Thyroid gland (tissue), 4 donors: ENCODE measurements at places on chromosomes 2 and 18. TPM values are rescaled to one million over a fixed set of nuclear protein-coding genes. Genes with fewer than 3 reads are reported as not detected.

- no peak for DNase-seq
- H3K27me3 ChIP-seq, result no peaks in the 10 kb centered on the region
- no peak overlapping the region for H3K27ac ChIP-seq
- H3K36me3 ChIP-seq, result no peaks in the 10 kb centered on the region
- no peak overlapping the region for H3K4me3 ChIP-seq
- peaks cover 26% of the 10 kb centered on the region for H3K4me1 ChIP-seq
Observed at GRCh38 chr2:229901819-229902218, 20.0 kb downstream of the TRIP12 start.

DNA sequence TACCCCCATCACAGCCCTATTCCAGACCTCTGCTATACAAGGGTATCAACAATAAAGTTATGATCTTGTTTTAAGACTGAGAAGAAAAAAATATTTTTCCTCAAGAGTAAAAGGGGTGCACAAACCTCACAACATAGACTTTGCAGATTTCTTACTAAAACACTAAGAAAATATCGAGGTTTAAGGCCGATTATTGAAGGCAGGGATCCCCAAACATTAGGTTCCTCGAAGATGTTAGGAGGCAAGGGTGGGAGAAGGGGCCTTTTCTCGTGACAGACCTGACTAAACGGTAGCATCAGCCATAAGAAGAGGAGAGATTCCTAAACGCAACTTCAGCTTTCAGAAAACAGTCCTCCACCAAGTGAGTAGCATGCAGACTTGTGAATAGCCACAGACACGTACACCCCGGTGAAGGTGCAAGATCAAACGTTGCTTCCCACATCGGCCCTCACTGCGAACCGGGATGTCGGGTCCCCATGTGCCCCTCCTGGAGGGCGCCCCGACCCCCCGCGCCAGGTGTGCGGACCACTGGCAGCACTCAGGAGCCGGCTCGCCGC lies 678 bp downstream of the PIAS2 start:
- H3K27ac ChIP-seq, result peak overlapping the region; percentile 33
- DNase-seq, result no peak

- no peak overlapping the region for H3K4me3 ChIP-seq
- peaks cover 5% of the 10 kb centered on the region for H3K4me1 ChIP-seq
- peaks cover 7% of the 10 kb centered on the region for H3K36me3 ChIP-seq
- DNase-seq, result no peak
- H3K27ac ChIP-seq, result no peak overlapping the region
Observed at GRCh38 chr2:36540986-36541754, 56.8 kb downstream of the FEZ2 start.

Gene CRYGC
- not detected for total RNA-seq

Gene TEX44
- not detected for total RNA-seq

DNA sequence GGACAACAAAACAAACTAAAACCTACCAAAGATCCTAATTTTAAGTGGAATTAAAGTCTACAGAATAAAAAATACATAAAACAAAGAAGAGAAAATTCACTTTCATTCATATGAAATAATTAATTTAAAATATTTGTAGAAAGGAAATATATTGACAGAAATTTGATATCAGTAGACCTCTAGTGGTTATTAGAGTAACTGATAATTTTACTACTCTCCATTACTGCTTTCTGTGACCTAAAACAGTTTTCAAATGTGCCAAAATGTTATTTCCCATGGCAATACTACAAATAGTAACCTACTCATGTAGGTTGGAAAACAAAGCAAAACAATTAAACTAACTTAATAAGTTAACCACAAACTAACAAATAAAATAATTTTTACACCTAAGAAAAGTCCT lies 147.1 kb downstream of the NOL4 start:
- H3K4me3 ChIP-seq, result no peak overlapping the region
- no peak for DNase-seq
- no peaks in the 10 kb centered on the region for H3K27me3 ChIP-seq
- no peaks in the 10 kb centered on the region for H3K4me1 ChIP-seq

DNA sequence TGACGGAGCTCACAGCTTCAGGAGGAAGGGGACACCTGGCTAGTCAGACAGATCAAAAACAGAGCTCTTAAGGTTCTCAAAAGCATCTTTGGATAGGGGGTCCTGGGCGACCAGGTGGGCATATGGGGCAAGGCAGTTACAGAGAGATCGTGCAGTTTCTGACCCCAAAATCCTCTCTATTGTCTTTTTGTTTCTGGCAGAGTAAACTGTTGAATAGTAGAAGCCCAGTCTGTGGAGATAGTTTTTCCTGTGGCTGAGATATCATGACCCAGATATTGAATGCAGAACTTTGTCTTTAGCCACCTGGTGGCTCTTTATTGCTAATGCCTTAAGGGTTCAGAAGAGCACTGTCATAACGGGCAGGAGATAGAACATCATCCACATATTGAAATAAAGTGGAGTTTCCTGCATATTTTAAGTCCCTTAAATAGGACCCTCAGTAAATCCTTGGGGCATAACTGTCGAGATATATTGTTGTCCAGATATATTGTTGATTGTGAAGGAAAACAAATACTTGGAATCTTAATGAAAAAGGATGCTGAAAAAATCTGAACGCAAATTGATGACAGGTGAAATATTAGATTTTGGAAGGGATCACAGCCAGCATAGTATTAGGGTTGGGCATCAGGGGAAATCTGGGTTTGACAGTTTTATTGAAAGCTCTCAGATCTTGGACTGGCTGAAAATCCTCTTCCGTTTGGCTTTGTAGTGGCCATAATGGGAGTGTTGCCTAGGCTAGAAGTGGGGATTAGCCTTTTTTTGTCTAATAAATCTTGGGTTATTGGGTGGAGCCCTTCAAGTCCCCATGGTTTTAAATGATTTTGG lies 14.1 kb upstream of the ZDBF2 start:
- peaks cover 19% of the 10 kb centered on the region for H3K27me3 ChIP-seq
- H3K36me3 ChIP-seq, result no peaks in the 10 kb centered on the region

DNA sequence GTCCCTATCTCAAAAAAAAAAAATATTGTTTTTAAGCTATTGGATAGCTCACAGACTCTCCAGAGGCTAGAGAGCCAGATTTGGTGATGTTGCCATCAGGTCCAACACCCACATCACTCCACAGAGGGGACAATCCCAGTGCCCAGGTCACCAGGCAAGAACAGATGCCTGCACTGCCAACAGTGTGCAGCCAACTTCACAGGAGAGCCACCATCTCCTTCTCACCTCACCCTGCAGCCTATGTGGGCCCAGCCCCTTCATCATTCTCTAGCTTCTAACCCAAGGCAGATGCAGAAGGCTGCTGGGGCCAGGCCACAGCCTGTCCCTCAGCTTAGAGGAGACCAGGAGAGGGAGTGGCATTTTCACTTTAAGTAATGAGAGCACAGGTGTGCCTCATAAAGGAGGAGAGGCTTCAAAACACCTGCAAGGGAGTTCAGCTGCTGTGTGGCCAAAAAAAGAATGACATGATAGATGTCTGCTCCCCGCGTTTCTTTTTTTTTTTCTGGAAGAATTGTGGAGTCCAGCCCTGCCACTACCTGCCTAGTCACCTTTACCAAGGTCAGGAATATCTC lies 98.0 kb upstream of the ZSWIM2 start:
- no peak overlapping the region for H3K4me3 ChIP-seq
- no peaks in the 10 kb centered on the region for H3K27me3 ChIP-seq

Gene FAHD2A
- 57.8 TPM for total RNA-seq

- DNase-seq, result peak; percentile 14
- H3K4me1 ChIP-seq, result peaks cover 16% of the 10 kb centered on the region
- H3K27me3 ChIP-seq, result no peaks in the 10 kb centered on the region
- H3K36me3 ChIP-seq, result no peaks in the 10 kb centered on the region
Observed at GRCh38 chr2:62304429-62305417, 108.8 kb downstream of the B3GNT2 start.

DNA sequence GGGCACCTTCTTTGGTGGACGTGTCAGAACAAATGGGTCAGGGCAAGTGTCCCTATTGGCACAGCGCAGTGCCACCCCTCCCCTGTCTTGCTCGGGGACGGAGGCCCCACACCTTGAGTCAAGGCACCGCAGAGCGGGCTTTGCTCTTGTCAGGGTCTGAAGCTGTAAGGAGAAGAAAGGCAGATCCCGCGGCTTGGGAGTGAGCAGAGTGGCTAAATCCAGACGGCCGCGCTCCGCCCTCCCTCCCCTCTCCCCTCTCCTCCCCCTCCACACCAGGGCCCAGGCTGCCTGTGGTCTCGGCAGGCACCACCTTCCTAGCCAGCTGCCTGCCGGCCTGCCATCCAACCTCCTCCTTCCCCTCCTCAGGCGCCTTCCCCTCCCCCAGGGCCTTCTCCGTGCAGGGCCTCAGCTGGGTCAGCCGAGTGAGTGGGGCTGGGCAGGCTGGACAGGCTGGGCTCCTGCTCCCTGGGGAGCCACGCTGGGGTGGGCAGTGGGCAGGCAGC lies 25.8 kb downstream of the SPEG start:
- no peaks in the 10 kb centered on the region for H3K36me3 ChIP-seq
- DNase-seq, result peak; percentile 85
- H3K4me1 ChIP-seq, result peaks cover 16% of the 10 kb centered on the region
- no peak overlapping the region for H3K4me3 ChIP-seq
- no peaks in the 10 kb centered on the region for H3K27me3 ChIP-seq

DNA sequence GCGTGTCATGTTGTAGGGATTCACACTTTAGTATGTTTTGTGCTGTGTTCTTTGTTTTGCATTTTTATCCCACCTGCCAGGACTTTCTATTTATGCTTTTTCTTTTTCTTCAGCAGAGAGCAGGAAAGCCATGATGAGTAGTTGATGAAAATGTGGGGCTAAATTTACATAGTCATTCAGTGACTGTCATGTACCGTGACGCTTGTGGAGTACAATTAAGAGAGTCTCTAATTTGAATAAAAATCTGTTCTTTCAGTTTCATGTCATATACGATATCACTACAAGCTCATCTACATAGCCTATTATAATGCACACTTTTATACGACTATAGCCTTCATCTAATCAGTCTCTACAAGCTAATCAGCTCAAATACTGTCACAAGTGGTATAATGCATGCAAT lies 112.7 kb upstream of the SPATS2L start:
- no peaks in the 10 kb centered on the region for H3K36me3 ChIP-seq
- H3K27ac ChIP-seq, result no peak overlapping the region
- no peak overlapping the region for H3K4me3 ChIP-seq
- H3K27me3 ChIP-seq, result no peaks in the 10 kb centered on the region
- no peak for DNase-seq

Gene E2F6
- total RNA-seq, result 21.4 TPM

Gene TP53I3
- total RNA-seq, result 38.4 TPM

DNA sequence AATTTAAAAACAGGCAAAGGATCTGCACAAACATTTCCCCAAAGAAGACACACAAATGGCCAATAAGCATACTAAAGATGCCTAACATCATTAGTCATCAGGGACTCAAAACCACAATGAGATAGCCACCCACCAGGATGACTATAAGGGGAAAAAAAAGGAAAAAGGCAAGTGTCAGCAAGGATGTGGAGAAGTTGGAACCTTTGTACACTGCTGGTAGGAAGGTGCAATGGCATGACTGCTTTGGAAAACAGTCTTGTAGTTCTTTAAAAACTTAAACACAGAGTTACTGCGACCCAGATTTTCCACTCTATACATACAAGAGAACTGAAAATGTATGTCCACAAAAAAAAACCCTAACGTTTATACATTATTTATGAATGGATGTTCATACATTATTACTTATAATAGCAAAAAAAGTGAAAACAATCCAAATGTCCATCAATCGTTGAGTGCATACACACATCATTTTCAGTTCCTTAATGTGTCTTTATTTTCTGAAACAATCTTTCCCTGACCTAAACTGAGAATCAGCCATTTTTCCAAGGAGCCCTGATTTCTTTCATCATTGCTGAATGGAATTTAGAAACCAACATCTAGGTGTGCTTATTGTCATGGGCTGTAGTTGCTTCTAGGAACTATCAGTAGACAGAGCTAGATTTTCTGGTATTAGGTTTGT lies 64.7 kb upstream of the TLK1 start:
- no peaks in the 10 kb centered on the region for H3K27me3 ChIP-seq
- no peak for DNase-seq
- no peak overlapping the region for H3K4me3 ChIP-seq
- H3K36me3 ChIP-seq, result no peaks in the 10 kb centered on the region
- no peak overlapping the region for H3K27ac ChIP-seq

- no peak for DNase-seq
- no peaks in the 10 kb centered on the region for H3K27me3 ChIP-seq
- H3K4me3 ChIP-seq, result no peak overlapping the region
- no peak overlapping the region for H3K27ac ChIP-seq
- H3K36me3 ChIP-seq, result no peaks in the 10 kb centered on the region
Observed at GRCh38 chr2:70975237-70975636, 3.2 kb upstream of the ANKRD53 start.

Gene EIF2AK3
- total RNA-seq, result 52.1 TPM

DNA sequence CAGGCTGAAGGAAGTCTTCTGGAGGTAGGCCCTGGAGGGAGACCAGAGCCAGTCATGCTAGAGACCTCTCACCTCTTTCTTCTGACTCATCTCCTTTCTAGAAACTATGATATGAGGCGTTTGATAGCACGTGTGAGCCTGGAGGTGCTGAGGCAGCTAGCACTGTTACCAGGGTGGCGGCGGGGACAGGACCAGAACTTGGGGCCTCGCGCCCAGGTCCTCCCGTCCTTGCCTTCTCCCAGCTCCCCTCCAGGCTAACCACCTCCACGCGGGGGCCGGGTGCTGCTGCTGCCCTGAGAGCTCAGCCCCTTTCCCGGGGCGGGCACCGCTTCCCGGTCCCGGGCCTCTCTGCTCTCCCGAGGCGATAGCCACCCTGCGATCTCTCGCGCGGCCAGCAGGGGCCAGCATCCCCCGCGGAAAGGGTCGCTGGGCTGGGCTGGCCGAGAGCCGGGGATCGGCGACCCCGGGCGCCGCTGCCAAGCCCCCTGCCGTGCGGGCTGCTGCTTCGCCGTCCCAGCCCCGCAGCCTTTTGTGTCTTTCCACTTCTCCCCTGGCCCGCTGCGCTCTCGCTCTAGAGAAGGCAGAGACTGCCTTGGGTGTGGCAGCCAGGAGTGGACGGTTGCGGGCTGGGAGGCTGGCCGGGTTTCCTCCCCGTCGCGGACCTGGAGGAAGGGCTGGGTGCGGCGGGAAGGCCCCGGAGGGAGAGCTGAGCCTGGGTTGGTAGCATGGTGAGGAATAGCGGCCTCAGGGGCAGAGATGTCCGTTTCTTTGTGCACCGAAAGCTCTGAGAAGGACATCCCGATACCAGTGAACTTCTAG lies 49.1 kb downstream of the TMEM17 start:
- peak overlapping the region; percentile 57 for H3K4me3 ChIP-seq
- H3K27me3 ChIP-seq, result no peaks in the 10 kb centered on the region
- peak; percentile 67 for DNase-seq
- peaks cover 20% of the 10 kb centered on the region for H3K4me1 ChIP-seq
- no peaks in the 10 kb centered on the region for H3K36me3 ChIP-seq

GRCh38 chr2:32738939-32739338 lies 111.1 kb downstream of the TTC27 start:
- peaks cover 5% of the 10 kb centered on the region for H3K4me1 ChIP-seq
- DNase-seq, result no peak
- H3K27me3 ChIP-seq, result no peaks in the 10 kb centered on the region
- H3K36me3 ChIP-seq, result no peaks in the 10 kb centered on the region
